ENCODE measurements at places on chromosomes 13 and 19.

DNA sequence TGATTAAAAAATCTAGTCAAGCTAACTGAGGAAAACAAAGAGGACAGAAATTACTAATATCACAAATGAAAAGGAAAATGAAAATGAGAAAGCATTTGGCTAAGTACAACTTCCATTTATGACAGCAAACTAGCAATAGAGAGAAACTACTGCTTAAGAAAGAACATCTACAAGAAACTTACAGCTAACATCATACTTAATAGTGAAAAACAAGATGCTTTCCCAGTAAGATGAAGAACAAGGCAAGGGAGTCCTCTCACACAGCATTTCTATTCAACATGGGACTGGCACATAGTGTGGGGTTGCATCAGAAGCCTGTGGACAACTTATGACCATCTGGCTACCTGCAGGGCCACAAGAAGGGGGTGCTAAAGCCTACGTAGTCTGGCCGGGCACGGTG, 39.3 kb downstream of the ZNF44 start:
- no peak for DNase-seq

- DNase-seq, result no peak
These were observed 13.6 kb upstream of the PEPD start for GRCh38 chr19:33535226-33535625.

GRCh38 chr13:51737609-51738008, 66.4 kb downstream of the DHRS12 start:
- DNase-seq, result no peak

DNA sequence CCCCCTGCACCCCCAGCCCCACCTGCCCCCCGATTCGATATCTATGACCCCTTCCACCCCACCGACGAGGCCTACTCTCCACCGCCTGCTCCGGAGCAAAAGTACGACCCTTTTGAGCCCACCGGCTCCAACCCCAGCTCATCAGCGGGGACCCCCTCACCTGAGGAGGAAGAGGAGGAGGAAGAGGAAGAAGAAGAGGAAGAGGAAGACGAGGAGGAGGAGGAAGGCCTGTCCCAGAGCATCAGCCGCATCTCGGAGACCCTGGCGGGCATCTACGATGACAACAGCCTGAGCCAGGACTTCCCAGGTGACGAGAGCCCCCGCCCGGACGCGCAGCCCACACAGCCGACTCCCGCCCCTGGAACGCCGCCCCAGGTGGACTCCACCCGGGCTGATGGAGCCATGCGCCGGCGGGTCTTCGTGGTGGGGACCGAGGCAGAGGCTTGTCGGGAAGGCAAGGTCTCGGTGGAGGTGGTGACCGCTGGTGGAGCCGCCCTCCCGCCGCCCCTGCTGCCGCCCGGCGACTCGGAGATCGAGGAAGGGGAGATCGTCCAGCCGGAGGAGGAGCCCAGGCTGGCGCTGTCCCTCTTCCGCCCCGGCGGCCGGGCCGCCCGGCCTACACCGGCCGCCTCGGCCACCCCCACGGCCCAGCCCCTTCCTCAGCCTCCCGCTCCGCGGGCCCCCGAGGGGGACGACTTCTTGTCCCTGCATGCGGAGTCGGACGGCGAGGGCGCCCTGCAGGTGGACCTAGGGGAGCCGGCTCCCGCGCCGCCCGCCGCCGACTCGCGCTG, 9.2 kb downstream of the SCAF1 start:
- DNase-seq, result no peak

DNA sequence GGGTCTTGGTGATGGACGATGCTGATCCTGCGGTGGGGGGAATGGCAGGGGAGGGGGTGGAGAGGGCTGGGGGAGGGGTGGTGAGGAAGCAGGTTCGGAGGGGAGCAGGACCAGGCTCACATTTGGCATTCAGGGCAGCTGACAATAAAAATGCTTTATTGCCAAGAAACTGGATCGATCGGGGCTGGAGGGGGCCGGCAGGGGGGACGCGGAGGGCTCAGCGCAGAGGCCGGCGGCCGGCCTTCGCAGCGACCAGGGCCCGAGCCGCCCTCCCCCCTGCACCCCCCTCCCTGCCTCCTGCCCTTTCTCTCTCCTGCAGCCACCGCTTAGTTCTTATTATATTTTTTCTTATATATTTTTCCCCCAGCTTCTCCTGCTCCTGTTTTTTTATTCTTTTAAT, 18.1 kb upstream of the POU2F2 start:
- no peak for DNase-seq

DNA sequence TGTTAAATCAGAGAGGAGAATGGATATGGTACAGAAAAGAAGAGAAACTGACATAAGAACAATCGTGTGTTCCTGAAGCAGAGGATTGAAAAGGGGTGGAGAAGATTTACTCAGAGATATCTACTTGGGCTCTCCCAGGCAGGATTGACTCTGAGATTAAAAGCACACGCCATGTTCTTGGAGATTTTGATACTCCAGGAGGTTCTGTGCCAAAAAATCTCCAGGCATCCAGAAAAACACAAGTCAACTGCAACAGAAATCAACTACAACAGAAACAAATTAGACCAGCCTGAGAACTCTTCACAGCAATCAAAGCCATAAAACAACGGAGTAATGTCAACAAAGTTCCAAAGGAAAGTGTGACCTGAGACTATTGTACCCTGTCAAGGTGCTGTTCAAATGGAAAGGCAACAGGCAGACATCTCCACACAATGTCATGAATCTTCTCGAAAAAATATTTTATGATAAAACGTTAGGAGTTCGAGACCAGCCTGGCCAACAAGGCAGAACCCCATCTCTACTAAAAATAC, 104.2 kb downstream of the UBL3 start:
- no peak for DNase-seq

DNA sequence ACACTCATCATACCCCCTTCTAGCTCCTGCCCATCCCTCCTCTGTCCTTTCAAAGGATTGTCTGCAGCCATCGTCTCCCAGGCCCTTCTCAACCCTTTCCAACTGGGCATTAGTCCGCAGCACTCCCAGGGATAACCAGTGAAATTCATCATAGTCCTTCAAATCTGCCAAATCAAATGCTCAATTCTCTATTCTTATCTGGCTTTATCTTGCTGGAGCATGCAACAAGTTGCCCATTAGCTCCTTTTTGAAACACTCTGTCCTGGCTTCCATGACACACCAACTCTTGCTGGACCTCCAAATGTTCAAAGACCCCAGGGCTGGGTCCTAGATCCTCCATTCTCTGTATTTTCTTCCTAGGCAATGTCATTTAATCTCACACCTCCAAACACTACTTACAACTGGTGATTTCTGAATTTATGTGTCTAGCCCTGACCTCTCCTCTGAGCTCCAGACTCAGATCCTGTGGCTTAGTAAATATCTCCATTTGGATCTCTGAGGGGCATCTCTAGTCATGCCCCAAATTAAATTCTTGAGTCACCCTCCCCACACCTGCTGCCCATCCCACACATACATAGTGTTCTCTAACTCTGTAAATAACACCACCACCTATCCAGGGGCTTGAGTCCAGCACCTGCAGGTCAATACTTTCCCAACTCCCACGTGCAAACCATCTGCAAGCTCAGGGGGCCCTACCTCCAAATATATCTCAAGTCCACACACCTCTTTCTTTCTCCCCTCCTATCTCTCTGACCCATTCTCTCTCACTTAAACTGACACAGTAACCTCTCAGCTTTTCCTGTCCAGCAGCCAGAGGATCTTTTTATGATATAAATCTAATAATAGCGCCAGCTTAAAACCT, 9.1 kb upstream of the ANKRD10 start:
- no peak for DNase-seq

DNA sequence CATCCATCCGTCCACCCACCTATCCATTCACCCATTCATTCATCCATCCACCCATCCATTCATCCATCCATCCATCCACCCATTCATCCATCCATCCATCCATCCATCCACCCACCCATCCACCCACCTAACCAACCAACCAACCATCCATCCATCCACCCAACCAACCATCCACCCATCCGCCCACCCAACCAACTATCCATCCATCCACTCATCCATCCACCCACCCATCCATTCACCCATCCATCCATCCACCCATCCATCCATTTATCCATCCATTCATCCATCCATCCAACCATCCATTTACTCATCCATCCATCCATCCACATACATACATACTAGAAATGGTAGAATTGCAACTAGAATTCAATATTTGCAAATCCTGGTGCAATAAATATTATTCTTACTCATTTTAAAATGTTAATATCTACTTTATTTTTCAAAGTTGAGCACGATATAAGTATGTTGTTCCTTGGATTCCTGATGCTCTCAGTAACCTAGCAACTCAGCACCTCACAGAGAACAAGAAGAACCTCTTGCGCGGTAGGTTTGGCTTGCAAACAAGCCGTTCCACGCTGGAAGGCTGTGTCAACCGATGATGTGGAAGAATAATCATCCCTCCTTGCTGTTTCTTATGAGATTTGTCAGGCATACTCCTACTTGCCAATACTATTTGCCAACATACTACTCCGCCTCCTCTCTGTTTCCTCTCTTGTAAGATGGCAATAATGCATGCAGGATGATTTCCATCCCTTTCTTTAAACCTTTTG, 111.7 kb downstream of the GNG7 start:
- DNase-seq, result no peak

DNA sequence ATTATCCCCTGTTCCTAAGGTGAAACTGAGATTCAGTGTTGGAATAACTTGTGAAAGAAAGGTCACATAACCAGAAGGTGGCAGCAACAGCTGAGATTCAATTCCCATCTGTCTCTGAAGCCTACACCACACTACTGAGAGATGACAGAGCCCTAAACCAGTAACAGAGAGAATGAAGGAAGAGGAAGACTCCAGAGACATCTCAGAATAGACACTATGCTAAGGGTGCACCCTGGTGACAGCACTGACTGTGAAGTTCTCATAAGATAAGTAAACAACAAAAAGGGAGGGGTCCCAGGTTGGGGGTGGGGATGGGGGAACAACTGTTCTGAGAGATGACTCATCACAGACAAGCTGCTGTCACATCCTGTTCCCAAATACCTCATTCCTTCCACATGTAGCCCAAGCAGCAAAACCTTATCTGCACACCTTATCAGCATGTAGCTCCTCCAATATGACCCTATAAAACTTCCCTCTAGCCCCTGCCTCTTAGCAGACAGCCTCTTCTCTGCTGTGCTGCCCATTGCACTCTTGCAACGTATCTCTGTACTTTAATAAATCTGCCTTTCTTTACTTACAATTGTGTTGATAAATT, 46.5 kb downstream of the UTP14C start:
- DNase-seq, result no peak

- no peak for DNase-seq
These were observed 541.0 kb downstream of the RFC3 start for GRCh38 chr13:34358811-34359513.

- DNase-seq, result no peak
These were observed 11.7 kb downstream of the NDUFB7 start for GRCh38 chr19:14559916-14560775.

DNA sequence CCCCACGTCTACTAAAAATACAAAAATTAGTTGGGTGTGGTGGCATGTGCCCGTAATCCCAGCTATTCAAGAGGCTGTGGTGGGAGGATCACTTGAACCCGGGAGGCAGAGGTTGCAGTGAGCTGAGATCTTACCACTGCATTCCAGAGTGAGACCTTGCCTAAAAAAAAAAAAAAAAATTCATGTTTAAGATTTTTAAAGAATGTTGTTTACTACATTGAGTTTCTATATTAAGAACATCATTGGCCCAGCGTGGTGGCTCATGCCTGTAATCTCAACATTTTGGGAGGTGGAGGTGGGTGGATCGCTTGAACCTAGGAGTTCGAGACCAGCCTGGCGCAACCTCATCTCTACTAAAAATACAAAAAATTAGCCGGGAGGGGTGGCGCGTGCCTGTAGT, 31.9 kb upstream of the FLT1 start:
- no peak for DNase-seq

DNA sequence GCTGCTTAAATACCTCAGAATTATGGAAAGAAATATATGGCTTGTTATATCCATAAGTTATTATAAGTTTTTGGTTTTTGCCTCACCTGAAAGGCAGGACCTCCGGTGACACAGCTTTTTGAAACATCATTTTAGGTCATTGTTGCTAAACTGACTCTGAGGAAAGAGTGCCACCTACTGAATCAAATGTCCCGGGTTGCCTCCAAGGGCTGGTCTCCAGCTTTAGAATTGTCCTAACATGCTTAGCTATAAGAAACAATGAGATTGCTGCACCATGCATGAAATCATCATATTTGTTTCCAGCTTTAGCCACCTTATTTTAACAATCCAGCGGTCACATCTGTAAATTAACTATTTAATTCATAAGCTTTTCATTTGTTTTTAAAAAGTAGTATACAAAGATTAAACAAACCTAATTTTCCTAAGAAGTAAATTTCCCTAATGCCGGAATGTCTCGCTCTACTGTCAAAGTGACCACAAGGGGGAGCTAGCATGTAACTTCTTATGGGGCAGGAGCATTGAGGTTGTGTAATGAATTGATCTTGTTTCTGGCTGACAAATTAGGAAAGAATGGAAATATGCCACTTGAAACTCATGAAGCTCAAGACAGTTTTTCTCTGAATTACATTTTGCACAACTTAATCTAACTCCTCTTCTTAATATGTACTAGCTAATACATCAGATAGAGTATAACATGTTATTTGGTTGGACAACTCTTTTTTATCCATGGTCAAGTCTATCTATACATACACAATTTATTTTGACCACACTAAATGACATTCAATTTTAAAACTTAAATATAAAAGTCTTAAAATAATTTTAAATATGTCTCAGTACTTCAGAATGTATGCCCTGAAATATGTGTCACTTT, 6.7 kb upstream of the PCDH17 start:
- no peak for DNase-seq

GRCh38 chr13:48304143-48304876, 759 bp downstream of the RB1 start:
- no peak for DNase-seq

DNA sequence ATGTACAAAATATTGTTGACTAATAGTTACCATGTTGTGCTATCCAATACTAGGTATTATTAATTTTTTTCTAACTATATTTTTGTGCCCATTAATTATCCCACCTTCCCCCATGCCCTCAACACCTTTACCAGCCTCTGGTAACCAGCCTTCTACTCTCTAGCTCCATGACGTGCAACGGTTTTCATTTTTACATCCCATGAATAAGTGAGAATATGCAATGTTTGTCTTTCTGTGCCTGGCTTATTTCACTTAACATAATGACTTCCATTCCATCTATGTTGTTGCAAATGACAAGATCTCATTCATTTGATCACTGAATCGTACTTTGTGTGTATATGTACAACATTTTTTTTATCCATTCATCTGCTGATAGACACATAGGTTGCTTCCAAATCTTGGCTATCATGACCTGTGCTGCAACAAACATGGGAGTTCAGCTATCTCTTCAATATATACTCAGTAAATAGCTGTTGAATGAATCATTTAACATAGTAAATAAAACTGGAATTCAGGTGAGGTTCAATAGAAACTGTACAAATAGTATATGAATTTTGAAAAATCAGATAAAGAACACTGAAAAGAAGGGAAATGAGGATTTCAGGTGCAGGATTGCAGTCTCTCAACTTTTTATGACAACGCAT, 509.0 kb upstream of the MIR17HG start:
- no peak for DNase-seq

GRCh38 chr19:35889370-35890112, 10.8 kb downstream of the NFKBID start:
- no peak for DNase-seq

- no peak for DNase-seq
These were observed 300.5 kb downstream of the SPRY2 start for GRCh38 chr13:80040196-80040980.

Data from T-helper 17 cell (primary cell).